Melanocyte of skin (primary cell): ENCODE measurements at places on chromosomes 3 and 15. TPM values are rescaled to one million over a fixed set of nuclear protein-coding genes. Genes with fewer than 3 reads are reported as not detected.

ATP10A gene
- total RNA-seq = 104 and 115 TPM in 2 replicates

UNC45A gene
- total RNA-seq = 95.2 and 97.0 TPM in 2 replicates

AMIGO3 gene
- 0.33 and 1.1 TPM in 2 replicates for total RNA-seq

CCDC39 gene
- total RNA-seq = not detected in 2 replicates

TRIM59 gene
- 19.3 and 26.8 TPM in 2 replicates for total RNA-seq

AHSG gene
- total RNA-seq = not detected in 2 replicates

C15orf62 gene
- total RNA-seq = not detected in 2 replicates

SERPINI2 gene
- total RNA-seq = 0.46 TPM in 1 of 2 replicates, not detected in the other

CLDN18 gene
- not detected in 2 replicates for total RNA-seq

GOLIM4 gene
- 12.0 and 20.7 TPM in 2 replicates for total RNA-seq

SLC28A1 gene
- not detected in 2 replicates for total RNA-seq

PLA2G4B gene
- total RNA-seq = 0.33 and 0.62 TPM in 2 replicates

ZNF80 gene
- total RNA-seq = not detected in 2 replicates

CHRM5 gene
- total RNA-seq = not detected in 2 replicates

CIDEC gene
- total RNA-seq = not detected in 2 replicates

PLA2G4E gene
- total RNA-seq = not detected in 2 replicates

AQP9 gene
- not detected in 2 replicates for total RNA-seq

EBLN2 gene
- 5.0 and 9.1 TPM in 2 replicates for total RNA-seq

SCG5 gene
- 0.69 TPM in 1 of 2 replicates, not detected in the other for total RNA-seq

CYP8B1 gene
- total RNA-seq = not detected in 2 replicates

MAP6D1 gene
- total RNA-seq = 5.0 and 5.9 TPM in 2 replicates

SAXO2 gene
- total RNA-seq = 1.5 and 2.7 TPM in 2 replicates

SEMA3G gene
- total RNA-seq = under 0.01 TPM in 1 of 2 replicates, not detected in the other

MYEF2 gene
- 5.1 and 7.6 TPM in 2 replicates for total RNA-seq

CLSTN2 gene
- total RNA-seq = under 0.01 and 0.73 TPM in 2 replicates

RLBP1 gene
- 0.73 TPM in 1 of 2 replicates, not detected in the other for total RNA-seq

USP50 gene
- total RNA-seq = not detected in 2 replicates

CASR gene
- total RNA-seq = not detected in 2 replicates

SLC7A14 gene
- total RNA-seq = under 0.01 TPM in 1 of 2 replicates, not detected in the other

IVD gene
- total RNA-seq = 33.6 and 55.8 TPM in 2 replicates

CRYBG3 gene
- 15.5 and 24.7 TPM in 2 replicates for total RNA-seq

ZNF717 gene
- 10.0 and 20.4 TPM in 2 replicates for total RNA-seq

PPP1R14D gene
- total RNA-seq = not detected in 2 replicates

NAALADL2 gene
- 4.0 and 7.1 TPM in 2 replicates for total RNA-seq

PLSCR5 gene
- not detected in 2 replicates for total RNA-seq

SPATA12 gene
- total RNA-seq = under 0.01 TPM in 1 of 2 replicates, not detected in the other

GP9 gene
- not detected in 2 replicates for total RNA-seq

C3orf22 gene
- total RNA-seq = not detected in 2 replicates

CELSR3 gene
- total RNA-seq = 1.1 and 1.4 TPM in 2 replicates

A4GNT gene
- not detected in 2 replicates for total RNA-seq

TGM4 gene
- total RNA-seq = not detected in 2 replicates

FEZF2 gene
- total RNA-seq = not detected in 2 replicates

MORC1 gene
- under 0.01 TPM in 2 replicates for total RNA-seq

CEP97 gene
- 27.3 and 37.6 TPM in 2 replicates for total RNA-seq

ZNF710 gene
- total RNA-seq = 14.8 and 16.0 TPM in 2 replicates

SNAP23 gene
- 94.3 and 141 TPM in 2 replicates for total RNA-seq

GOLGA8N gene
- total RNA-seq = 0.33 and 1.5 TPM in 2 replicates

SLC6A1 gene
- not detected in 2 replicates for total RNA-seq

GAP43 gene
- total RNA-seq = under 0.01 TPM in 1 of 2 replicates, not detected in the other

GOLGA8J gene
- total RNA-seq = under 0.01 TPM in 1 of 2 replicates, not detected in the other

TMEM202 gene
- total RNA-seq = not detected in 2 replicates

PDZRN3 gene
- total RNA-seq = 35.8 and 49.4 TPM in 2 replicates

TSEN2 gene
- 19.0 and 28.7 TPM in 2 replicates for total RNA-seq

KBTBD13 gene
- total RNA-seq = not detected in 2 replicates
